ENCODE measurements at places on chromosomes 7 and 10. TPM values are rescaled to one million over a fixed set of nuclear protein-coding genes. Genes with fewer than 3 reads are reported as not detected.

GRCh38 chr7:117157241-117158209 is 165.3 kb downstream of the WNT2 start:
- peak; percentile 97 for DNase-seq

- DNase-seq: no peak
Observed at GRCh38 chr7:137852108-137852507, 5.3 kb upstream of the DGKI start.

GRCh38 chr10:3095373-3096139 is 28.2 kb downstream of the PFKP start:
- peak; percentile 96 for DNase-seq

GRCh38 chr10:72081772-72082590 is 6.4 kb downstream of the SPOCK2 start:
- no peak for DNase-seq

- DNase-seq: no peak
Observed at GRCh38 chr7:117971556-117972244, 98.5 kb upstream of the CTTNBP2 start.

DNA sequence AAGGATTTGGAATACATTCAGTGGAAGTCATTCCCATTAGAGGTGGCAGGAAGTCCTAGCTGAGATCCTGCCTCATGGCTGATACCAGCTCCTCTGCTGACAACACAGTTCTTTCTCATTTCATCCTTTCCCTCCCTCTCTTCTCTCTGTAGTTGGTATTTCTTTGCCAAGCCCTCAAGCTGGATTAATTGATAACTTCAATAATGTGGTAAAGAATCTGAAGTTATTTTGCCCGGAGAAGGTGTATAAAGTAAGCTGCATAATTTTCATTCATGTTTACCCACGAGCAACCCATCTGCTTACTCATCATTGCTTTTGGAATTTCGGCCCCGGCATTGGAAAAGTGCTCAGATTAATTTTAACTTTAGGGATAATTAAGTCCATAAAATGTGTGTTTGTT is 85.2 kb upstream of the PLPP4 start:
- DNase-seq: no peak

Gene BAMBI
- 23.7 TPM for total RNA-seq

Gene C7orf33
- total RNA-seq: not detected

Gene OR2A42
- total RNA-seq: not detected
